NCI-H1048 (cell line): ENCODE measurements at places on chromosomes 7 and 10.

- no peak for DNase-seq
Measured at GRCh38 chr7:92279396-92280031, 33.7 kb downstream of the ANKIB1 start.

- no peak for DNase-seq
Measured at GRCh38 chr10:30043476-30044270, 15.7 kb downstream of the JCAD start.

DNA sequence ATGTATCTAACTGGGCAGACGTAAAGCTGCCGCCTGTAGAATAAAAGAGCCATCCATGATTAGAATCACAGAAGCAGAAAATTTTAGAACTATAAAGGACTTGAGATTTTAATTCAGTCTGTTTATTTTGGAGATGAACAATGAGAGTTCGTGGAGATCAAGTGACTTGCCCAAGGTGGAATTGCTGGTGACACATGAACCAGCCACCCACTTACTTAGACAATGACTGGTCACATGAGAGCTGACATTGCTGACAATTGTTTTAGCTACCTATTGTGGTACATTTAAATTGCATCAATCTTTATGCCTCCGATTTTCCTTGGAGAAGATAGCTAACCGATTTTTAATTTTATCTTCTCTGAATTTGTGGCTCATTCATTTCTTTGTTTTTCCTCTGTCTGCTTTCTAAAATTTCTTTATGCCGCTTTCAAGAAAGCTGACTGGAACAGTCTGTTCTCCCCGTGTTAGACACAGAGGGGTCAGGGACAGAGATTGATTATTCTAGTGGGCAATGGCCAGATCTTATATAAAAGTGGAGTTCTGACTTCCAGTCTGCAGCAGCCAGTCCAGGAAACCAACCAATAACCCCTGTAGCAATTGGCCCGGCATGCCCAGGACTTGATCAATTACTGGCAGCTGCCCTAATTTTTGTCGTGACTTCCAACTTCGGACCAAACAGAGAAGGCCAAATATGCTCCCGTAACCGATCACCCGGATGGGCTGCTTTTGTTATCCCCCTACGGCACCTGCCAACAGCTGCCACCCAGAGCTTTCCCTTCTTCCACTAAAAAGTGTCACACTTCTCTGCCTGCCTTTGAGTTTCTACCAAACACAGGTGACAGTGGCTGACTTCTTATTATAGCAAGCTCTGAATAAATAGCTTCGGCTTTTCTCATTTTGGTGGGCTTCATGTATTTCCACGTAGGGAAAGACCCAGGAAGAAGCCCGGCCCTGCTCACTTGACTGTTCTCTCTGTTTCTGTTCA, 241.6 kb downstream of the CAMK1D start:
- no peak for DNase-seq

GRCh38 chr7:138799336-138800000, 1.5 kb upstream of the ATP6V0A4 start:
- DNase-seq, result no peak

DNA sequence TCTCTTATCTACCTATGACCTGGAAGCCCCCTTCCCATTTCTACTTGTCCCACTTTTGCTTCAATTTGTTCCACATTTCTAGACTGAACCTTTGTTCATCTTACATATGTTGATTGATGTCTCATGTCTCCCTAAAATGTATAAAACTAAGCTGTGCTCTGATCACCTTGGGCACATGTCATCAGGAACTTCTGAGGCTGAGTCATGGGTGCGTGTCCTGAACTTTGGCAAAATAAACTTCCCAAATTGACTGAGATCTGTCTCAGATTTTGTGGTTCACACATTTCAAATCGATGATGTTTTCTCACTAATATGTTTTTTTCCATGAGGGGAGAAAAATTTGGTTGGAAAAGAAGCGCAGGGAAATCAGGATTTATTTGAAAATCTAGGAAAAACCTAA, 406.2 kb upstream of the LRRTM3 start:
- no peak for DNase-seq

DNA sequence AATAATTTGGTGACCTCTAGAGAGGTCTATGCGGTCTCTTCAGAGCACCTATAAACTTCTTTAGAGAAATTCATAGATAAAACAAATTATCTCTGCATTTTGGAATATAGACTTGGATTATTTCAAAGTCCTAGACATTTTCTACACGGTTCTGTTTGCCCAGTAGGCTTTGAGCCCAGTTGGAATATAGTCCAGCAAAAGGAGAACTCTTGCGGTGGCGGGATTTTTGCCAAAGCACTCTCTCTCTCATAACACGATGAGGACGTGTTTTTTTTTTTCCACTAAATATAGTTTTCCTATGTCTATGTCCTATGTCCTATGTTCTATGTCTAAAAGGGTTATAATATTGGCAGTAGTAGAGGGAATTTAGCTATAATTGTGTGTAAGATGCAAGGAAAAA, 164.9 kb upstream of the AGR3 start:
- no peak for DNase-seq

- DNase-seq, result no peak
Measured at GRCh38 chr10:51422311-51423120, 276.9 kb downstream of the CSTF2T start.
